ENCODE measurements at places on chromosomes 11 and 22.

- DNase-seq: no peak
Measured at GRCh38 chr11:64619811-64620380, 28.9 kb downstream of the SLC22A12 start.

GRCh38 chr11:115724666-115725065 lies 220.5 kb upstream of the CADM1 start:
- no peak for DNase-seq

GRCh38 chr22:20194681-20195593 lies 44.1 kb upstream of the CCDC188 start:
- DNase-seq: no peak

DNA sequence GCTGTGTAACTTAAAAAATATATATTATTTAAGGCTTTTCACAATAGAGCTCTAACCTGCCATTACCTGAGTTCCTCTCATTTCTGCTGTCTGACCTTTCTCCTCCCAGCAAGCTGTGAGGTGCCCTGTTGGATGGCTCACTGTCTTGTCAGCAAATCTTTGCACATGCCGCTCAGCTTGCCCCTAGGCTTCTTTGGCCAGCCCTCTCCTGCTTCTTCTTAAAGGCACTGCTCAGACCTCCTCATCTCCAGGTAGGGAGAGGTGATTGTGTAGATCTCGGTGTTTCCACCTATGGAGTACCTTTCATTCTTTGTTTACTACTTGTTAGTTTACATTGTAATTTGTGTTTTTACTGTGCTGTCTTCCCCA lies 96.5 kb downstream of the EXT2 start:
- no peak for DNase-seq

- peak; percentile 21 for DNase-seq
Measured at GRCh38 chr11:66347425-66348276, at the start of gene B4GAT1. TSS of gene B4GAT1 (minus strand) at chr11:66347629. CDS start at chr11:66347545, 84 bp downstream.

GRCh38 chr11:118304227-118304567 lies 333 bp upstream of the CD3E start:
- no peak for DNase-seq

GRCh38 chr11:69274531-69275016 lies 19.4 kb upstream of the MYEOV start:
- DNase-seq: no peak

- no peak for DNase-seq
Measured at GRCh38 chr11:46661836-46662235, 38.6 kb downstream of the ARHGAP1 start.

- DNase-seq: no peak
Measured at GRCh38 chr22:30984317-30984716, 15.3 kb downstream of the TUG1 start.

GRCh38 chr11:34790620-34791019 lies 125.6 kb downstream of the APIP start:
- no peak for DNase-seq

DNA sequence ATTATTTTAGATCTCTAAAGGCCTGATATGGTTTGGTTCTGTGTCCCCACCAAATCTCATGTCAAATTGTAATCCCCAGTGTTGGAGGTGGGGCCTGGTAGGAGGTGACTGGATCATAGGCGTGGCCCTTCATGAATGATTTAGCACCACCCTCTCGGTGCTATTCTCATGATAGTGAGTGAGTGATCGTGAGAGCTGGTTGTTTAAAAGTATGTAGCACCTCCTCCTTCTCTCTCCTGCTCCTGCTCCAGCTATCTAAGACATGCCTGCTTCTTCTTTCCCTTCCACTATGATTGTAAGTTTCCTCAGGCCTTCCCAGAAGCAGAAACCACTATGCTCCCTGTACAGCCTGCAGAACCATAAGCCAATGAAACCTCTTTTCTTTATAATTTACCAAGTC lies 114.1 kb downstream of the SERGEF start:
- no peak for DNase-seq

DNA sequence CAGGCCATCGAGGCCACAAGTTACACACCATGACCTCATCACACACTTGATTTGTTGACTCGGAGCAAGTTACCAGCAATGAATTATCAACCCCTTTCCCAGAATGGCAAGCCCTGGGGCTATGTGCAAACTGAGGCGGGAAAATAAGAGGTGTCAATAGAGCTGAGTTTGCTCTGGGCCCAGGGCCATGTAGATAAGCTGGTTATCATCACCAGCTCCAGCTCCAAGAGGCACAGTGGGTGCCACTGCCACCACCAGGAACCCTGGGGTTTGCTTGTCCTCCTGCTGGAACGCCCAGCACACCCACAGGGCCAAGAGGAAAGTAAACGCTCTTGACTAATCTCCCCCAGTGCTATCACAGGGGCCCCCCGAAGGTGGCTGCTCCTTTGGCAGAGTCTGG lies 13.0 kb upstream of the VPS37C start:
- DNase-seq: no peak

GRCh38 chr11:121872356-121872755 lies 243.7 kb downstream of the BLID start:
- DNase-seq: no peak

GRCh38 chr22:20807315-20807752 lies 33.4 kb downstream of the SERPIND1 start:
- DNase-seq: no peak

DNA sequence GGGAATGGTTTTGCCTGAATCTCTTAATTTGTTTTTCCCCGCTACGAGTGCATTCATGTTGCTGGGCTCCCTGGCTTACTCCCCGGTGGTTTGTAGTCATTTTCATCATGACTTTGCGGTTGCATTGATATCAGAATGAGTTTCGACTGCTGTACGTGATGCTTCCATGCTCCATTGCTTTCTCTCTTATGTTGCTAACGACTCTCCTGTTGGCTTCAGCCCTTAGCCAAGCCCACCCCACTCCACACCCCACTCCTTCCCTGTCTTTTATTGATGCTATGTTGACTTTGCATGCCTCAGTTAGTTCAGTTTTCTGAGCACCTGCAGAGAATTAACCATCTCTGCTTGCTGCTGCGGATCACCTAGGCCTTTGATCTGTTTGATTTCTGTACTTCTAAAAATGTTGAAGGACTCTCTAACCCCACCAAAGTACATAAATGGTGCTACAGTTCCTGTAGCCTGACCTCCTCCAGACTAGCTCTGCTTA lies 65.3 kb downstream of the ARFGAP2 start:
- peak; percentile 90 for DNase-seq

- DNase-seq: no peak
Measured at GRCh38 chr11:60947700-60948099, 4.3 kb downstream of the SLC15A3 start.

- DNase-seq: no peak
Measured at GRCh38 chr22:28231441-28231840, 312.4 kb upstream of the PITPNB start.

GRCh38 chr11:117861151-117862018 lies 15.1 kb downstream of the FXYD6 start:
- DNase-seq: peak; percentile 88

DNA sequence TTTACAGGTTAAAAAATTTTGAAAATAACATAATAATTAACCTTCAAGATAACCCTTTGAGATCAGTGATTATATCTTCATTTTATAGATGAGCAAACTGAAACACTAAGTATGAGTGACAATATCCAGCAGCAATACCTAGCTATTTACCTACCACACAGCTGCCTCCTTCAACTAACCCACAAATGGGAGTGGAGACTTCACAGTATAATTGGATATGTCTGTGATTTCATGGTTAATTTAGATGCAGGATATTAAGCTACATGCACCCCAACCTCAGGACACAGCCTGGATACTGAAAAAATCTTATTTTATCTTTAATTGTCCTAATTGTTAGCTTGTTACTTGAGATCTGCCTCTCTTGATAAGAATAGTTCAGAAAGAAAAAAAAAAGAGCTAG lies 297.2 kb upstream of the ANO5 start:
- no peak for DNase-seq

DNA sequence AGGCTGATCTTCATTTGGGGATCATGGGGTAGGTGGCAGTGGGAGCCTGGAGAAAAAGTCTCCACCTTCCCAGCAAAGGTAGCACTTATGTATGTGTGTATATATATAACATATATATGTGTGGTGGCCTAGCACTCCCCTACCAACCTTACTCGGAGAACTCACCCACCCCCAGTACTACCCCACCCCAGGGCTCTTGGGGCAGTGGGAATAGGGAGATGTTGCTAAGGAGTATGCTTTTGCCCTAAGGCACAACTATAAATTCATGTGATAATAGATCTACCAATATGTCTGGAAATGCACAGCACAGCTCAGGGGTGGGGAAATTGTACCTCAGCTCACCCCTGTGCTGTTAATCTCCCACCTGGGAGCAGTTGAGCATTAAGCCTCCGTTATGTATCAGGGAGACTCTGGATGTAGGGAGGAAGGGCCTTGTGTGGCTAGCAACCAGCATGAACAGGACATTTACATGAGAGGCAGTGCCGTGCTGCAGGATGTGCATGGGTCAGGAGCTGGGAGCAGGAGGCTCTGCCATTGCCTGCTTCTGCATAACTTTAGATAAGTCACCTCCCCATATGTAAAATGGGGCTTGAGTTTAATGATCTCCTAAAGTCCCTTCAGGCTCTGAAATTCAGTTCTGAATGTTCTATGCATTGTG lies 57.3 kb downstream of the C11orf91 start:
- DNase-seq: no peak

- peak; percentile 84 for DNase-seq
Measured at GRCh38 chr11:78371221-78371891, 46.3 kb downstream of the GAB2 start.

DNA sequence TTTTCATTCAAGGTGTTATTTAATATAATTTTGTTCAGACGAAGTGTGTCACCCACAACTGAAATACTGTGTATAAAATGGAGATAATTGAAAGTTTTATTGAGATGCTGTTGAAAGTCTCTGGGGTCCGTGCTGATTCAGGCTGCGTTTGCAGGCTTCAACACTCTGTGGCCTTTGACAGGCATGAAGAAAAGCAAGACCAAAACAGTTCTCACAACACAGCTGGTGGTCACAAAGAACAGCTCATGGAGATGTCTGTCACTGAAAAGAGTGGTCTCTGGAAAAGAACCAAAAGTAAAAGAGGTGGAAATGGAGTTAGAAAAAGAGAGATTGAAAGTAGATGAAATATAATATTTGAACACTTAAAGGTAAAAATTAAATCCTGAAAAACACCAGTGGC lies 9.8 kb upstream of the MPPED2 start:
- DNase-seq: no peak

DNA sequence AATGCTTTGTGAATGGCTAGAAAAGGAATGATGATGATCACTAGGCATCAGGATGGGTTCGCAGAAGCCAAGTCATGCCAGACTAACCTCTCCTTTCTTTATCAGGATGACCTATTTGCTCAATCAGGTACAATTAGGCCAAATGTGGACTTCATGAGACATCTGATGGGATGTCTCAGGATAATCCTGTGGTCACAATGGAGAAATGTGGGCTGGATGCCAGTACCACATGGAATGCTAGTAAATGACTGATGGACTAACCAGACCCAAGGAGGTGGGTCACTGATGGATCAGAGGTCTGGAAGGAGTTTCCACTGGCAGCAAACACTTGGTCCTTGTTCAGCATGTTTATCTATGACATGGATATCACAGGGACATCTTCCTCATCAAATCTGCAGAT lies 94.8 kb upstream of the PHOX2A start:
- no peak for DNase-seq

DNA sequence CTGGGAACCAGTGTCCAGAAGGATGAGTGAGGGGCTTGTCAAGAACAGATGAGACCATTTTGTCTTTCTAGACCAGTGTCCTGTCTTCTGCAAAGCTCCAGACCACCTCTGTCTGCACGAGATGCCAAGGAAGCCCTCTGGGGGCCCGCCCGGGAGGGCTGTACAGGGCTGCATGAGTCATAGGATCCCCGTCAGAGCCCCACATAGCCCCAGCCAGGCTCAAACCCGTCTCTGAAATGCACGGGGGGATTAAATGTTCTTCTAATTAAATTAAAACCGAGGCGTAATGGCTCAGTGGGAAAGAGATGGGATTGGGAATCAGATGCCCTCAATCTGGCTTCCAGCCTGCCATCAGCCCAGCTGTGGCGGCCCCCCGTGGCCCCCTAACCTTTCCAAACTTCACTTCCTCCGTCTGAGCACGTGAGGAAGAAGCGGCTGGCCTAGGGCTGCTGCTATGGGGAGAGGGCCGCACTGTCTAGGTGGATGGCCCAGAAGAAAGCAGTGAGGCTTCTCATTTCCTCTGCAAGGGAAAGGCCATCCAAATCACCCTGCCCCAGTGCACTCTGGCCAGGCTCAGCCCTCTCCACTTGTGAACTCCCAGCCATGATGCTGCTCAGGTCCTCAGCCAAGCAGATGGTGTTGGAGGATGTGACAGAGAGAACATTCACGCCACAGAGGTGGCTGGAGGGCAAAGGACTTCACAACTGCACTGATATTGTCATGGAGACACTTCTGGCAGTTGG lies 32.8 kb downstream of the KCNQ1OT1 start:
- no peak for DNase-seq

DNA sequence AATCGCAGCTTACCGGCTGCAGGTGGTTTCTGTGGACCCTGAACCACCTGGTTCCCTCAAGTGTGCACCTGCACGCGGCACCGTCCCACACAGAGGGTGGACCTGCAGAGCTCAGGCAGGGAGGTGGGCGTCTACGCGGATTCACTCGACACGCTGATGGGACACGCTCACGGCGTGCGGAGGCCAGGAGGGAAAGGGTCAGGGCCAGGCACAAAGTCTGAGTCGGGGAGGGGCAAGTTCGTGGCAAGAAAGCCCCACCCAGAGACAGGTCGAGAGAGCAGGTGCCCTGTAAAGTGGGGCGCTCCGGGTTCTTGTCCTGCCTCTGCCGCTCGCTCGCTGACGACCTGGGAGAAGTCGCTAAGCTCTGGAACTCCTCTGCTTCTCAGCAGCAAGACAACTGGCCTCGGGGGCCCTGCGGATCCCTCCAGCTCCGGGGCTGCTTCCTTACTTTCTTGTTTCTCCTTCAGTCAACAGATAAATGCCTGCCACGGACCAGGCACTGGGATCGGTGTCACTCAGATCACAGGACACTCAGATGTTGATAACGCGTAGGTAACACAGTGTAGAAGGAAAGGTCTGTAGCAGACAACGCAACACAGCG lies 72.4 kb upstream of the NUP50 start:
- no peak for DNase-seq

DNA sequence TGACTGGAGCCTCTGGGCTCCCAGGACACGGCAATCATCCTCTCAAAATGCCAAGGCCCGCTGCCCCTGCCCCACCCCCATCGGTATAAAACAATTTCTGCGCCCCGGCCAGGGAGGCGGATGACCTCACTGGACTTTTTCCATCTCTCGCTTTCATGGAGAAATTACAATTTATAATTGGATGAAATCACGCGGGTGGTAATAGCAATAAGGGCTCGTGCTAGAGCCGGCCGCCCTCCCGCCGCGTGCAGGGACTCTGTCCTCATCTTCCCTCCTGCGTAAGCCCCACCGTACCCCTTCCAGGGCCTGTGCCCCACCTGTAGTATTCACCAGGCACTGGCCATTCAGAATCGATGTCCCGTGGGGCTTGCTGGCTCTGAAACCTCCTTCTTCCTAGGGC lies 64.5 kb downstream of the MACROD1 start:
- DNase-seq: no peak
